ENCODE measurements at places on chromosomes 2 and 18.

- DNase-seq = no peak
These were observed 22.4 kb upstream of the STAT4 start for GRCh38 chr2:191173206-191173605.

DNA sequence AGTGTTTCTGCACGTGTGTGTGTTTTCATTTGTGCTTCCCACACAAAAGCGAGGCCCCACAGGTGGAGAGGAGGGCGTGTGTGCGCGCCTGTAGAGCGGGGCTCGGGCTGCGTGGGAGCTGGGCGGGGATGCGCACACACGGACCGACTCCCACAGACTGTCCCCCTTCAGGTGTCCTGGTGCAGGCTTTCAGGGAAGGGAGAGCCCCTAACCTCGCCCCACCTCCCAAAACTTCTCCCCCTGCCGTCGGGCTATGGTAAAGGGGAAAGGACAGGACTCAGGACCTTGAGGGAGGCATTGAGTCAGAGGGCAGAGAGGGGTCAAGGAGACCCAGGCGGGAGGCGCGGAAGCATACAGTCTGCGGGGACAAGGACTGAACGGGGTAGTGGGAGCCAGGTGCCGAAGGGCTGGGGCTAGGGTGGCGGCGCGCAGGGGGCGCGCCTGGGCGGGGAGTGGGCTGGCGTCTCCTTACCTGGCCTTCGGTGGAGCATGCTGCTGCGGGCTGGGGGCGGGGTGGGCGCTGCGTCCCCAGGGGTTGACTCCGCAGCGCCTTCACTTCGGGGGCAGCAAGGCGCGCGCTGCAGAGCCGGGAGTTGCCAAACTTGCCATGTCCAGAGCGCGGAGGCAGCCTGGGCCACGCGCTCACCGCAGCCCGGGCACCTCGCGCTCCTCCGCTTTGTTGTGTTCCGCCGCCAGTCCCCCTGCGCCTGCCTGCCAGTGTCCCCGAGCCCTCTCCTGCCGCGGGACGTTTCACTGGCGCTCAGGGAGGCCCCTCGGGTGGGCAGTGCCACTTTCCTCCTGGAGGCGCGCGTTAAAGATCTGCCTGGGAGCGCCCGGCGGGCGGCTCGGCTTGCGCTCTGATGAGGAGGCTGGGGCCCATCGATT lies 302.0 kb downstream of the NCKAP5 start:
- DNase-seq = no peak

DNA sequence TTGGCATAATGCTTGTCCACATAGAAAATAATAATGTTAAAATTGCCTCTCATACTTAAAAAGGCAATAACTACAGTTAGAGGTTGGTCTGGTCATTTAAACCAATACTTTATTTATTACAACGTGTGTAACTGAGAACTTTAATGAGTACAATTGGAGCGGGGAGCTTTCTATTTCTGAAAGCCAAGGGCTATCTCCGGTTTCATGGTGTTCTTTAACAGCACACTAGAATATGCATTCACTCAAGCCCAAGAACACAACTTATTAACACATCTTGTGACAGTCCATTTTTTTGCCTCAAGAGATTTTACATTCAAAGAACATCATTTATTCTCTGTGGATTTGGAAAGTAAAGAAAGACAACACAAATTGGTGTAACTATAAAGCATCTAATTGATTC lies 131.8 kb downstream of the KCNH7 start:
- no peak for DNase-seq

DNA sequence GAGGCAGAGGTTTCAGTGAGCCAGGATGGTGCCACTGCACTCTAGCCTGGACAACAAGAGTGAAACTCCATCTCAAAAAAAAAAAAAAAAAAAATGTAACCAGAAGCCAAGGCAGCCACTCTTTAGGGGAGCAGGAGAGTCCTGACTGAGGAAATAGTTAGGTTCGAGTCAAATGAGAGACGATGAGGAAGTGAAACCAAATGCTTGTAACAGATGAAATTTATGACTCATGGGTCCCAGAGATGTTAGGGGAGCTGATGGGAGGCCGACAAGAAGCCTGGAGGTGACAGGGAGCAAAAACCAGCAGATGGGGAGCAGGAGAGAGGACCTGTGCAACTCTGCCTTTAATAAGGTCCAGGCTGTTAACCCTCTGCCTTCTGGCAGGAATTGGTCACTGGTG lies 756.1 kb upstream of the DDX18 start:
- no peak for DNase-seq

DNA sequence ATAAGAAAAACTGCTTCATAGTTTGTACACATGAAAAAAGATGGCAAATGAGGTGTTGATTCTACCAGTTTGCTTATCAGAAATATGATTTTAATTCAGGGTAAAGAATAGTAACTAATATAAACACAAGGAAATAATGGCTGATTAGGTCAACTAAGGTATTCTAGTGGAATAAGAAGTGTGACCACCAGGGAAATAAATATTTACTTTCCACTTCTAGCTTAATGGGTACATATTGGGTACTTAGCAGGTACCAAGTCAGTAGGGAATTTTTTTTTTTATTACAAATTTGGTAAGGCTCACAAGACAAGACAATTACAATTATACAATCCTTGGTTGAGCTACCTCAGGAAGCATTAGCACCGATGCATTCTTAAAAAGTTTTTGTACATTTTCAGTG lies 135.7 kb downstream of the PLEKHA3 start:
- no peak for DNase-seq

All from cerebellar nuclear complex (tissue), 1 donor.